Mesendoderm (in vitro differentiated cells): ENCODE measurements at places on chromosomes 7 and 10.

DNA sequence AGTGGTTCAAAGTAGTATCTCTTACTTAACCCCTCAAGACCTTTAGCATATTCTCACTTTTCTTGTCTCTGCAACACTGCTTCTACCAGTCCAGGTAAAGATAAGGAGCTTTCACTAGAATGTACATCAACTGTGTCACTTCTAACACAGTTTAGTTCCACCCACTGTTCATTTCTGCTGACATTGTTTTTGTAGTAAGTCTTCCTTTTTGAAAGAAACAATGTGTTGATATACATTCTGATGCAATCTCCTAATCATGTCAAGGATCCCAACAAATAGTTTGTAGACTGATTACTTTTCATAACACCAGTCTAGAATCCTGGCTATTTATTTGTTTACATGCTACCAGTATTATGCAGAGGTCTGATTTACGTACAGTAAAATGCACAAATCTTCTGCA is 47.5 kb downstream of the CCSER2 start:
- DNase-seq = no peak

- DNase-seq = no peak
These were observed 77.6 kb upstream of the LRRC4 start for GRCh38 chr7:128108641-128109423.

GRCh38 chr7:36115448-36116321 is 37.4 kb upstream of the EEPD1 start:
- DNase-seq = no peak

GRCh38 chr10:29810816-29811215 is 176.0 kb upstream of the SVIL start:
- DNase-seq = no peak

DNA sequence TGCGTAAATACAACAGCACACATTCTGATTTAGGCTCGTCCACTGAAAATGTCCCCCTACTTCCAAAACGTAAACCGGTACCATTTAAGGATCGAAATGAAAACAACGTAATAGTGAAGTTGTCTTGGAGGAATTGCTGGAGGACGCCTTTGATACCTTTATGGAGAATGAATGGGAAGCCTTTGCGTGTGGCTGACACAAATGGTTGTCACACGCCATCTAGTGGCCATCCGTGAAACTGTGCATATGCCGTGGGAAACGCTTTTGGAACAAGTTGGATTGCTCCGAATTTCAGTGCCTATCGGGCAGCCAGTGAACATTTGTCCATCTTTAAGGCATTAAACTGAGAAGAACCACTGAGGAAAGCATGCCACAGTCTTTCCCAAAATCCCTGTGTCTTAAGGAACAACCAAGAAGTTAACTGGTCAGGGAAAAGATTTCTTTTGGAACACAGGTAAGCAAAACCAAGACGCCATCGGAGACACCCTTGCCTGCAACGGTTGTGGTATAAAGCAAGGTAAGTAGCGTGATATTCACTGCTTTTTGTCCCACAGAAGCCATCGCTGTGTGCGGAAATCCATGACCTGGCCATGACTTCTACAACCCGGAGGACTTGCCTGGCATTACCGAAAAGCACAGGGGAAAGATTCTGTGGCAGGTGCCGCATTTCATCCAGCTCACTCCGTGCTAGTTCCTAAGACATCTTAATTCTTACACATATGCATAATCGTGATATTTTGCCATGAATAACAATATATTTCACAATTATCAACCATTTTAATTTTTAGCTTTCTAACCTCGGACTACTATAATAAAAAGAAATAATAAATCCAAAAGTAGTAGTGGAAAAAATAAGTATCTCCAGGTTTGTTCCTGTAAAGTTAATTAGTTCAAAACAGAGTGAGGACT is 100.6 kb downstream of the FAM204A start:
- DNase-seq = peak; percentile 77

DNA sequence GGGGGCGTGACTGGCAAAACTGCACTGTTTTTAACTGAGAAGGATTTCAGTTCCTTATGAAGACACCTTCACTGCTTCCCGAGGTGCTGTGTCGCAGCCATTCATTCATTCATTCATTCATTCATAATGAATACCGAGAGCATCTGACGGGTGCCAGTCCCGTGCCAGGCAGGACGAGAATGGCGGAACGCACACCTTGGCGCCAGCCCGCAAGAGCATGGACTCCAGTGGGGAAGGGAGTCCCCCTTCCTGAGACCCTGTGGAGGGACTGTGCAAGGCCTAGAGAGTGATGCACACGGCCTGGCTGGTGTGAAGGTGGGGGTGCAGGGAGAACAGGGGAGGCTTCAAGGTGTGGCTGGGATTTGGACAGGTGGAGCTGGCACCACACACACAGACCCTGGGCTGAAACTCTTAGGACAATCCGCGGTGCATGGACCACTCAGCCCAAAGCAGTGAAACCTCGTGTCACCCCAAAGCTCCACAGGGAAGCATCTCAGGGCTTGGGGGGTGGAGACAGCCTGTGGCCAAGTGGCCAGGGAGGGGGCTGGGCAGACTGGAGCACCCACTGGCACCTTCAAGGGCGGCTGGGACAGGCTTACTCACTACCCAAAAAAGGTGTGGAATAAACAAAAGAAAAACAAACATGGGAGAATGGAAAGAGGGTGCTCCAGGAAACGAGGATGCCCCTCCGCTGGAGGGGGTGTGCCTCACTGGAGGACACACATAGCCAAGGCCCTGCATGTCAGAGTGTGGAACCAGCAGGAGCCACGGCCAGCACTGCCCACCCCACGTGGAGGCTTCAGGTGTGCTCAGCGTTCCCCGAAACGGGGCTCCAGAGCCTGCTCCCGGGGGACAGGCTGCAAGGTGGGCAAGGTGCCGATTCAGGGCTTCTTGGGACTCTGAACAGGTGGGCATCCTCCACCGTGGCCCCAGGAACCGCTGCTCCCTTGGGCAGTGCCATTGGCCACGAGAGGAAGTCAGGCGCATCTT is 37.7 kb downstream of the EBF3 start:
- DNase-seq = no peak

DNA sequence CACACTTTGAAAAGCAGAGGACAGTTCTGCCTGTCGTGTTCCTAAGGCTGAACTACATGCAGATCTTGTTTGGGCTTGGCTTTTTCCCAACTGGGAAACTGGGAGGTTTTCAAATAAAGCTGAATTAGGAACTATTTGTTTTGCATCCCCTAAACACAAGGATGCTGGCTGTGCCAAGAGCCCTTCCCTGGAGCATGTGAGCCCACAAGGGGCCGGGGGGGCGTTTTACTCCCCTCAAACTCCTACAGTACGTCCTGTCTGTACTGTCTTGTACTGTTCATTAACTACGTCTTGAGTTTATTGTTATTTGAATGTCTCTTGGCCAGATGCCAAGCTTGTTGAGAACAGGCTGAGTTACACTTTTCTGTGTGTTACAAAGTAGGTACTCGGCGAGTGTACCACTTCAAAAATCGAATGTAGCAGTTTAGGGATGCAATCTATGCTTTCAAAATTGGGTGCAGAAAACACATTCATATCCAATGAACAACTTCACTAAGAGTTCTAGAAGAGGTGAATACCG is 94.9 kb downstream of the GFRA1 start:
- DNase-seq = no peak

DNA sequence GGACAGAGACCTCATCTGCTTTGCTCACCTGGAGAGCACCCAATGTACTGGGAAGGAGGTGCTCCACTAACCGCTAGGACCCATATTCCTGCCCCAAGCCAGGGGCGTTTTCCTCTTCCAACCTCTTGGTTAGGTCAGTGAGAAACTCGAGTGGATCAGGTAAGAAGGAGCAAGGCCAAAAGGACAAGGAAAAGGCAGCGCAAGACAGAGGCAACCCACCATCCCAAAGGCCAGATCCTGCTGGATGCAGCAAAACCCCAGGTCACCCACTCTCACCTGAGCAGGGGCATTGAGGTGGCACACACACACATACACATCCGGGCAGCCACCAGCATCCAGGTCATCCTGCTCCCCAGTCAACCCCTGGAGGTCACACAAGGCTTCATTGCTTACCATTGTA is 105.1 kb downstream of the GRID1 start:
- no peak for DNase-seq
